ENCODE measurements at places on chromosomes 16 and 17.

- DNase-seq: no peak
These were observed 14.0 kb downstream of the C16orf74 start for GRCh38 chr16:85736921-85737320.

- DNase-seq: no peak
These were observed 322.8 kb downstream of the XYLT1 start for GRCh38 chr16:17147942-17148341.

- DNase-seq: no peak
These were observed 302.7 kb upstream of the CCL2 start for GRCh38 chr17:33952425-33952824.

GRCh38 chr17:71792966-71793365, 327.9 kb upstream of the SOX9 start:
- no peak for DNase-seq

GRCh38 chr17:550041-550398, 164.6 kb downstream of the VPS53 start:
- no peak for DNase-seq

DNA sequence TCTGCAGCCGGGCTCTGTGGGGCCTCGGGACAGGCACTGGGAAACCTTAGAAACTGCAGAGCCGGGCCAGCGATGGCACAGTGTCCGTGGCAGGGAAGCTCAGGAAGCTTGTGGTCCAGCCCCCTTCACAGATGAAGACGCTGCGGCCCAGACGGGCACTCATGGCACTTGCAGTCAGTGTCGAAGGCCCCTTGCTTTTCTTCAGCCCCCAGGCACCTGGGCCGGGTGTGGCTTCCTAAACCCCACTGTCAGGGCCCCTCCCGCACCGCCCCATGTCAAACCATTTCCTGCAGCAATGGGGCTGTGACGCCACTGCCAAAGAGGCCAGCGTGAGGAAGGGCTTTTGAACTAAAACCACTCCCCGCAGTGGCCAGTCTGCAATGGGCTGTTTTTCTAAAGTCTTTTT, 164.0 kb downstream of the LAT start:
- DNase-seq: peak; percentile 22

GRCh38 chr16:22207715-22208360, 1.8 kb downstream of the EEF2K start:
- DNase-seq: no peak

DNA sequence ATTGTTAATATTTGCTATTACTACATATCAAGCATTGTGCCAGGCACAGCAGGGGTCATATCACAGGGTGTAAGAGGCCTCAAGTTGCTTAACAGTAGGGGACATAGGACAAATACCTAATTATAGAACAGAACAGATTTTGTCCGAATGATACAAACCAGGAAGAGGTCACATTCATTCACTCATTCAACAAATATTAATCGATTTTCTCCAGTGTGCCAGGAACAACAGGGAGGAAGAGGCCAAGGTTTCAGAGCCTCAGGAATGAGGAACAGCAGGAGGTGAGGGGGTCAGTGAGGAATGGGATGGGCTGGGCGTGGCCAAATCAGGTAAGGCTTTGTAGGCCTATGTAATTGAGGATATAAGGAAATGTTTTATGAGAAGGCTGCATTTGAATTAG, 11.2 kb upstream of the CHST4 start:
- no peak for DNase-seq

DNA sequence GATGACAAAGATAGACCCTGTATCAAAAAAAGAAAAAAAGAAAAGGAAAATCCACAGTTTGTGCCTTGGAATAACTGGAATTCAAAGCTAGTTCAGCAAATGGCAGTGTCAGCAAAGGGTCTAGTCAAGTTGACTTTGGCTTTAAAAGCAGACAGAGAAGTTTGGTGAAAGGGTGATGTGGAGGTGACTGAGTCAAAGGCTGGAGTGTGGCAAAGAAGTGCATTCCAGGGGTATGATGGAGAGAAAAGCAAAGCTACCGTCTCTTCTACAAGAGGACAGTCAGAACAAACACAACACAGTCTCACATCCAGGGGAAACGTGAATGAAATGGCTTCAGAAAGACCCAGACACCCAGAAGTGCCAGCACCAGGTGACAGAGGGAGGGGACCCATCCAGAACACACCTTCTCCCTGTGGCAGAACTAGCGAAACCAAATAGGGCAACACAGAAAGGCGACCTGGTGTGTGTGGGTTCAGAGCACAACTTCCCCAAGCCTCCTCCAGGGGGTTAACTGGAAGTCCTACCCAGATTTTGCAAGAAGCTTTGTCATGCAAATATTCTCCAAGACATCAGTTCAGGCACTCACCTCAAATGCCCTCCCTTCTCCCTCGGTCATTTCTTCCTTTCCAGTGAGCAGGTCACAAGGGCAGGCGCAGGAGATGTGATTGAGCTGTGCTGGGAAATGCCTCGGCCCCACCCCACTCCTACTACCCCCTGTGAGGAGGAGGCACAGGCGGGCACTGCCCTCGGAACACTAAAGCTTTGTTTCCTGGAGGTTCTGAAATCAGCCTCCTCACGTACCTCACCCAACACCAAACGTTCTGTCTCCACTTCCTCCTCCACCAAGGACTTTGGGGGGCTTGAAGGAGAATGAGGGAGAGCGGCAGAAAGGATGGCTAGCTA, 481.9 kb downstream of the SOX9 start:
- no peak for DNase-seq

DNA sequence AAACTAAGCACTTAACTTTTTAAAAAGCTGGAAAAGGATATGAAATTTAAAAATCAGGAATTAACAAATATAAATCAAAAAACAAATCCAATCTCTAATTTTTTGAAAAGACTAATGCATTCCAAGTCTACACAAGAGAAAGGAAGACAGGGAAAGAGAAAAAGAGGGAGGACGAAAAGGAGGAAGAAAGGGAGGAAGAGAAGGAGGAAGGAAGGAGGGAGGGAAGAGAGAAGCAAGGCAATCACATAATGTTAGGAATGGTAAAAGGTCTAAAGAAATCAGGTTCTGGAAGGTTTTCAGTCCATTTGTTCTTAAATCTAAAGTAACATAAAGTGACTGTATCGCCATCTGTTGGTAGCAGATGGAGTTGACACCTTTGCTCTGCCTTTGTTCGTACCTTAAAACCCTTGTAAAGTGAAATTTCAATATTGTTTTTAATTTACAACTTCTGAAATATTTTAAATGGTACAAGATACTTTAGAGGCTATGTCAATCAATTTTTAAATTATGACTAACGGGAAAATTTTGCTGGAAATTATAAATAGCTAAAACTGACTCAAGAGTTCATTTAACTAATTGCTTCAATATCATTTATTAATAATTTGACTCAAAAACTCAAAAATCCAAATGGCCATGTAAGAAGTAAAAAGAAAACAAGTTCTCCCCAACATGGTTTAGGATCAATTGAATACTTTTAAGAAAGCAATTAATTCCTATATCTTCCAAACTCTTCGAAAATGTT, 20.4 kb upstream of the CDYL2 start:
- DNase-seq: no peak

- no peak for DNase-seq
These were observed 140.4 kb downstream of the RGS9 start for GRCh38 chr17:65277576-65277975.

DNA sequence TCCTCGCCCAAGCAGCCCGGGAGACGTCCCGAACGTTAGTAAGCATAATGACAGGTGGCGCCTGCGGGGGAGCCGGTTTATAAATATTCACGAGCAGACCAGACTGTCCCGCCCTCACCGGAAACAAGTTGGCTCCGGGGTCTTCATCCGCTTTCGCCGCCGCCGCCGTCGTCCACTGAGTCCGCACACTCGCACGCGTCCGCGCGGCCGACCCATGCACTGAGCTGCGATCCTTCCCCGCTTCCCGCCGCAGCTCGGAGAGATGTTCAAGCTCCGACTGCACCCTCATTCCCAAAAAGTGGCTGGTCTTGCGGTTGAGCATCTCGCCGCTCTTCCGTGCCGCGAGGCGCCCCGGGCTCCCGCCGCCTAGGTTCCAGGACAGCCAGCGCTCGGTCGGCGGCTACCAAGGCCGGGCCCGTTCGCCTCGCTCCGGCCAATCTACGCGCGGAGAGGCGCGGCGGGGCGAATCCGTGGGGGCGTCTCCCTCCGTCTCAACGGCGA, 385 bp downstream of the CFAP119 start:
- no peak for DNase-seq

DNA sequence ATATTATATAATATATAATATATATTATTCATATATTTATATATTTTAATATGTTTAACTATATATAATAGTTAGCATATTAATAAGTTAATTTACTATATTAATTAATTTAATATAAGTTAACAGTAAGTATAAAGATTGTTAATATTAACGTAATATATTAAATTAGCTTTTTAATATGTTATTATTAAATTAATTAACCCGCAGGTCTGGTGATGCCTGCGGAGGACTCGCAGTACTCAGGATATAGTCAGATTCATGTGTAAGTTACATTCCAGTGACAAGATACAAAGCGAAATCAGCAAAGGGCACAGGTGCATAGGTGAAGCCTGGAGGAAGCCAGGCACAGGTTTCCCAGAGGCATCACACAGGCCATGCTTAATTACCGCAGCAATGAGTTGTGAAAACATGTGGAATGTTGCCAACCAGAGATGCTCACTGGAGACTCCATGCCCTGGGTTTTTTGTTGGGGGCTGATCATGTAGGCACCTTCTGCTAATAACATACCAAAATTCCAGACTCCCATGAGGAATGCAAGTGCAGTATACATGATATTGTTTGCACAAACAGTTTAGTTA, 130.4 kb upstream of the MPHOSPH6 start:
- DNase-seq: no peak

- no peak for DNase-seq
These were observed 814 bp upstream of the DYNLL2 start for GRCh38 chr17:58082341-58082869.

GRCh38 chr16:4537376-4538343, 913 bp downstream of the CDIP1 start:
- DNase-seq: no peak

DNA sequence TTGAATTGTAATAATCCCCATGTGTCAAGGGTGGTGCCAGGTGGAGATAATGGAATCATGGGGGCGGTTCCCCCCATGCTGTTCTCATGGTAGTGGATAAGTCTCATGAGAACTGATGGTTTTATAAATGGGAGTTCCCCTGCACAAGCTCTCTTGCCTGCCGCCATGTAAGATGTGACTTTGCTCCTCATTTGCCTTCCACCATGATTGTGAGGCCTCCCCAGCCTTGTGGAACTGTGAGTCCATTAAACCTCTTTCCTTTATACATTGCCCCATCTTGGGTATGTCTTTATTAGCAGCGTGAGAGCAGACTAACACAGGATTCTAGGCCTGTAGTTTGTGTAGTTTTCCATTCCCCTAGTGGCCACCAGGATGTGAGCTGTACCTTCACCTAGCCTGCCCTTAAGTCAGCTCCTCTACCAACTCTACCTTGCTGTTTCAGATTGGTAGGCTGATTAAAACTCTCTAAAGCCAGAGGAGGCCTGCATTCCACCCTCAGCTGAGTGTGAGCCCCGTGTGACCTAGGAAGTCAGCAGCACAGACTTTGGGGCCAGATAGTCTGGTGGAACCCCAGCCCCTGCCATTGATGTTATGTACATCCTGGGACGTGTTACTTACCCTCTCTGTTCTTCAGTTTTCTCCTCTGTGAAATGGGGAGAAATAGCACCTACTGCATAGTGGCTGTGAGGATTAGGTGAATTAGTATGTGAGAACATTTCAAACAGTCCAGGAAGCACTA, 252.4 kb upstream of the CACNG5 start:
- no peak for DNase-seq

GRCh38 chr17:9181640-9182039, 160.3 kb downstream of the NTN1 start:
- no peak for DNase-seq

DNA sequence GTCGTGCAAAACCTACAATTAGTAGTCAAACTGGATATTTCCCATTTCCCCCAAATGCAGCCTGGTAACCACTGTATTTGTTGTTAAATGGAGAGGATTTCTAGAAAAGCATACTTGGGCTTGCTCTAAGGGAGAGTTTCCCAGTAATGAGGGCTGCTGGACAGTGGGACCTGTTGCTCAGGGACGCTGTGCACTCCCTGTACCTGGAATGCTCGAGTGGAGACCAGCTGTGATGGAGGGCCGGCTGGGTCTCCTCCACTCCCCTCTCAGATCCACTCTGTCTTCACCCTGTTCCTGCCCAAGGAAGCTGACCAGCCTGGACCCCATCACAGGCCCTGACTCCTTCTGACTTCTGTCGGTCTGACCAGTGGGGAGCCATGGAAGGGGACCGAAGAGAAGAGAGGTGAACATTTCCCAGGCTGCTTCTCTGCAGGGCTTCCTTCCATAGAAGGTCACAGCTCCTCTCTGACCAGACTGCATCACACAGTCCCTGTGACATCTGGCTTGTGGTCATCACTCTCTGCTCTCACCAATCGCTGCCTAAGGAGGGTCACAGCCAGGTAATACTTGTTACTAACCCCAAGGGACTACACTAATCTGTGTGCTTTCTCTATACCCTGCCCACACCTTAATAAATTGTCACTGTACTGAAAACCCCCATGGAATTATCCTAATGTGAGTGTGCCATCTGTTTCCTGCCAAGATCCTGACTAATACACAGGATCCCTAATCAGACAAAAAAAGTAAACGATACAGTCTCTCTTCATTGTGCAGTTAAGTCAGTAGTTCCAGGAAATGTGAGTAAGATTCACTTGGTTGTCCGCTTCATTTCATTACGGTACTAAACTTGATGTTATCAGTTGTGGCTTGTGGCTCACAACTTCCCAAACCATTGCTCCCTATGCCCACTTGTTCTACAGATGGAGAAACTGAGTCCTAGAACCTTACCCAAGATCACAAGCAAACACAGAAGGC, 102.4 kb downstream of the CCT6B start:
- DNase-seq: no peak

DNA sequence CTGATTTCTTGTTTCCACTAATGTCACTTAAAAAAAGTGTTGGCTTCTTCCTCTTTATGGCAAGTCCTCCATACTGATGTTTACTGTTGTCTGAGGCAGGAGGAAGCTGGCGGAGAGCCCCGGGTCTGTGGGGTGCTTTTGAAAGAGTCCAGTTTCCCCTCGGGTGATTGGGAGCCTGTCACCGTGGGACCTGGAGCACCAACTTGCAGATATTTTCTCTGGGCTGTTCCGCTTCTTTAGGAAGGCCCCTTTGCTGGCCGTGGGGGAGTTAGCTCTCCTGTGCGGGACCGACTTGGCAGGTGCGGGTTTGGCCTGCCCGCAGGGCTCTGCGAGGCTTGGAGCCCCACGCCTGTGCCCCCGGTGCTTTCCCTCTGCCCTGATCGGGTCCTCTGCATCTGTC, 3.1 kb downstream of the BANP start:
- no peak for DNase-seq

DNA sequence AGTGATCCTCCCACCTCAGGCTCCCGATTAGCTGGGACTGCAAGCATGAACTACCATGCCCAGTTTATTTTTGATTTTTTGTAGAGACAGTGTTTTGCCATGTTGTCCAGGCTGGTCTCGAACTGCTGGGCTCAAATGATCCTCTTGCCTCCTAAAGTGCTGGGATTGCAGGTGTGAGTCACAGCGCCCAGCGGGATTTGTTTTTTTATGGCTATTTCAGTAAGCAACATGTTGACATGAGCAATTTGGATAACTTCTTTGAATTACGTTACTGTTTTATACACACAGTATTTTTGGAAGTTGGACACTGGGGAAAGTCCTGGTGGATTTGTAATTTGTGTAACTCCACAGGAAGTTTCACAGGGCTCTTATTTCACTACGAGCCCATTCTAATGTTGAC, 18.5 kb upstream of the RHOT1 start:
- no peak for DNase-seq

GRCh38 chr17:78176548-78177025, 8.2 kb downstream of the SYNGR2 start:
- DNase-seq: peak; percentile 64

Measured in stimulated activated CD4-positive, alpha-beta T cell treated with anti-CD3 and anti-CD28 coated beads, Interleukin-4, amount 100 ng/mL, for 48 hours (primary cell).